Kidney (tissue), 22 donors: ENCODE measurements at places on chromosomes 3 and 15.

DNA sequence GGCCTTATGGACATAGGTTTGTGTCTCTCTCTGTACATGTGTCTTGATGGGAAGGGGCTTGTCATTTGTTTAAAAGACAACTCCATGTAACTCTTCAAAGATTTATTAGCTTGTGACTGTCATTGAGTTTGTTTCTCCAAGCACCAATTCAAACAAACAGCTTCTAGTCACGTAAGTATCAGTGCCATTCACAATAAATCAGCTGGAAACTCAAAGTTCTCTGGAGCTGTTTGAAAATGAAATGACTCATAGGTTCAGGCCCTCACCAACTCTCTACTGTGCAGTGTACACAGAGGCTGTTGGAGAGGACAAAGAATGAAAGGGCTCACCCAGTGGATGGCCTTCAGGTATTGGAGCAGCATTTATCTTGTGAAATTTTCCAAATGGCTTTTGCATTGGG is 476.3 kb downstream of the AGBL1 start:
- peak; percentile 21 for DNase-seq

DNA sequence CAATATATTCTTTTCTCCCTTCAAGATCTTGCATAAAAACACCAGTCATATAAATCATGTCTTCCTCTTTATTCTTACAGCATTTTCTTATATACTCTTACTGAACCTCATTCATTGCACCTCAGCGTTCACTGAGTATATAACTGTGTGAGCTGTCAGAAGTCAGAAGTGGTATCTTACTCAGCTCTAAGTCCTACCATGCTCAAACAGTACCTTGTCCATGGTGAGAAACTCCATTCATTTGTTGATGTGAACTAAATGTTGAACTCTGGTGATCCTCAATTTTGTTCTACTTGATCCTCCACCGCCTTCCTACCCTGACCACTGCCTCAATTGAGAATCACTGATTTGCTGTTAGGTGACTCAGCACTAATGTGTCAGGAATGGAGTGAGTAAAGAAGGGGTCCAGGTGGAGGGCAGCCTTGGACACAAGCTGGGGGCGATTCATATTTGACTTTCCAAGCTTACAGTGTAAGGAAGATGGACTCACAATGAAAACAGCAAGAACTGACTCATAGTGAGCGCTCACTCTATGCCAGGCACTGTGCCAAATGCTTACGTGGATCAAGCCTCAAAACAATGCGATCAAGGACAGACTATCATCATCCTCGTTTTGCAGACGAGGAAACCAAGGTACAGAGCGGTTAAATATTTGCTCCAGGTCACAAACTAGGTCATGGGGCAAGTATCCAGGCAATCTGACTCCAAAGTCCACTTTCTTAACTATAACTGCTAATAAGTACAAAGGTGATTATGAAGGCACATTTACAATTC is 13.5 kb upstream of the ZFYVE19 start:
- no peak for DNase-seq

GRCh38 chr3:9644245-9644644 is 5.1 kb upstream of the MTMR14 start:
- no peak for DNase-seq

GRCh38 chr3:9623148-9623547 is 26.2 kb upstream of the MTMR14 start:
- DNase-seq: no peak

DNA sequence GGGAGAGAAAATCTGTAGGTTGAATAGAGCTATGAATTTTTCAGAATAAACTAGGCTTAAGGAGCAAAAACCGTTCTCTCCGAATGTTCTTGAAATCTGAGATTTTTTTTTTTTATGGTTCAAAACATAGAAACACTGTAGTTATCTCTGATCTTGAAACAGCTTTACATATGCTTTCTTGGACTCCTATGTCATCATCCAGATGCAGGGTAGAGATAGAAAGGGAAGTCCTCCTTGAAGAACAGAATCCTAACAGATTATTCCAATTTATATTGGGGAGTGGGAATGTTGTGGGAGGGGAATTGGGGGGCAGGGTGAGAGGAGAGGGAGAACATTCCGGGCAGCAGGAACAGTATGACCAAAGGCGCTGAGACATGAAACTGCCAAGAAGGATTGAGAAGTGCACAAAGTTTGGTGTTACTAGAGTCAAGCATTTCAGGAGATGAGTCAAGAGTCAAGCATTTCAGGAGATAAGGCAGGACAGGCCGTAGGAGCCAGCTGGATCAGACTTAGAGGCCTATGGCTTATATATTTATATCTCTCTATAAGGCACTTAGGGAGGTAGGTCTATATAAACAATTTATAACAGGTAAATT is 21.9 kb upstream of the ST3GAL6 start:
- no peak for DNase-seq

GRCh38 chr3:136464502-136464901 is 214.4 kb downstream of the PCCB start:
- DNase-seq: no peak

DNA sequence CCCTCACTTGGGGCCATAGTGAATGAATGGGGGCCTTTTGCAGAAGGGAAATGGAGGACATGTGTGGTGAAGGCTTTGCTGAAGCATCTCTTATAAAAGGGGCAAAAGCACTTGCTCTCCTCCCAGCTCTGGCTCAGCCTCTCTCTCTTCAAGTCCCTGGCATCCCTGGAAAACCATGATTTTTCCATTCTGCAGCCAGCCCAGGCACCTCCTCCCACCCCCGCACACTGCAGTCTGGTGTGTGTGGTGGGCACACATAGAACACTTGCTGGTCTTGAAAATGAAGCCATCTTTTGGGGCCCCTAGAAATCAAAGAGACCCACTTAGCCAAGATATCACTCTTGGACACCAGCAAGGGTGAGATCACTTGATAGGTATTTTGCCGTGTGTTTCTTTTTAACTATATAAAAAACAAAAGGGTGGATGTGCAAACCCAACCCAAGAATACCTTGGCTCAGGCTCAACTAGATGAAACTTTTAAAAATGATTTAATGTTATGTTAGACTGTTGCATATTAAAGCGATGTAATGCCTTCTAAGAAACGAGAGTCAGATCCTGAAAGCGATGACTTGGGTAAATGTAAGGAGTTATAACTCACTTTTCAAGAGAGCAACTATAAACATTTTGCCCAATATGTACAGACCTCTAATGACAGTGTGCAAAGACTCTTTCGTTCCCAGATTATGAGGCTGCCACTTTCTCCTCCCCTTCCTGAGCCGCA is 16.4 kb upstream of the ALDH1A3 start:
- no peak for DNase-seq

GRCh38 chr3:184688251-184688881 is 23.5 kb downstream of the MAGEF1 start:
- no peak for DNase-seq
